Stimulated activated CD8-positive, alpha-beta memory T cell treated with anti-CD3 and anti-CD28 coated beads, Interleukin-7, amount 100 ng/mL, for 4 hours (primary cell): ENCODE measurements at places on chromosomes 5 and 9.

- no peak for DNase-seq
Observed at GRCh38 chr9:69085569-69086283, 50.2 kb downstream of the FXN start.

DNA sequence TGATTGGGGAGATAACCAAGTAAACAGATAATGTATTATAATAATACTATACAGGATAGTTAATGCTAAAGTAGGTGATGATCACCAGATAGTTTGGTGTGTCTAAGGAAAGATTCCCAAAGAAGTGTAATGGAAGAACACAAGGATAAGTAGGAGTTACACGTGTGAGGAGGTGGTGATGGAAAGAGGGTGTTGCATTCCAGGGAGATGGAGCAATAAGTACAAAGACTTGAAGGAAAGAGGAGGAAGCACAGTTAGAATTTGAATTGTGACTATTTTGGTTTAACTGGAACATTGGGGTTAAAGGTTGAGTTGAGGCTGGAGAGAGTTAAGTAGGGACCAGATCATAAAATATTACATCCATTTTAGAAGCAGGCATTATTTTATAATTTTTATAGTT, 76.9 kb downstream of the IPO11 start:
- no peak for DNase-seq

- no peak for DNase-seq
Observed at GRCh38 chr9:123399803-123400378, 43.9 kb downstream of the CRB2 start.

DNA sequence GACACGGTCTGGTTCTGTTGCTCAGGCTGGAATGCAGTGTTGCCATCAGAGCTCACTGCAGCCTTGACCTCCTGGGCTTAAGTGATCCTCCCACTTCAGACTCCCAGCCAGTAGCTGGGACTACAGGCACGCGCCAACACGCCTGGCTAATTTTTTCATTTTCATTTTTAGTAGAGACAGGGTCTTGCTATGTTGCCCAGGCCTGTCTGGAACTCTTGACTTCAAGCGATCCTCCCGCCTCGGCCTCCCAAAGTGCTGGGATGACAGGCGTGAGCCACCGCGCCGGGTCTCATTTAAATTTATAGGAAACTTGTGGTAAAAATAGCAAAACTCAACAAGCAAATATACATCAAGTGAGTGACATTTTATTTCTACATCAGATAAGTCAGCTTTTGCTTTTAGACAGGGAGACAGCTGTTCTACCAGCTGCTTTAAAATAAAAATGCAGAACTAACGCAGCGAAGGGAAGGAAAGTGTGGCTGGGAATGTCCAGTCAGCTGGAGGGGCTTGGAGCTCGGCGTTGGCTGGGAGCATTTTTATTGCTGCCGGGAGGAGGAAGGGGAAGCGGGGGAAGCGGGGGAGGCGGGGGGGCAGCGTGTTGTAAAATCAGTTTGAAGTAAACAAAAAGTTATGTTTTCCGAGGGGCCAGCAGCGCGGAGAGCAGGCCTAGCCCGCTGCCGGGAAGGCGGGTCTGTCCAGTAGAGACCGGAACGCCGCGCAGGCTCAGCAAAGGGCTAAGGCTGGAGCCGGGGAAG, 707 bp upstream of the ZFYVE16 start:
- DNase-seq = no peak

- no peak for DNase-seq
Observed at GRCh38 chr5:43019291-43019613, 20.9 kb downstream of the ANXA2R start.

DNA sequence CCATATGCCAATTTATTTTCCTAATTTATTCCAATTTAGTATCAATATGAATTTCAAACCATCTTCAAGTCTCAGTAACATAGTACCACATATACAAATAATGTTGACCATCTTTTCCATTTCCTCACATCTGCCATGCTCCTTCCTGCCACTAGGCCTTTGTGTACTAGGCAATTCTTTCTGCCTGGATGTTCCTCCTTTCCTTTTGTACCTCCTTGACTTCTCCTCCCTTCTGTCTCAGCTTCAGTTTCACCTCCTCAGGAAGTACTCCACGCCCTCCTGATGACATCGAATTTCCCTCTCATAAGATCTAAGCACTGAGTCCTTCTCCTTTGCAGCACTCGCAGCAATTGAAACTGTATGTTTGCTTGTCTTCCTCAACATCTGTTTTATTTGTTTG, 53.9 kb downstream of the MEF2C start:
- no peak for DNase-seq

DNA sequence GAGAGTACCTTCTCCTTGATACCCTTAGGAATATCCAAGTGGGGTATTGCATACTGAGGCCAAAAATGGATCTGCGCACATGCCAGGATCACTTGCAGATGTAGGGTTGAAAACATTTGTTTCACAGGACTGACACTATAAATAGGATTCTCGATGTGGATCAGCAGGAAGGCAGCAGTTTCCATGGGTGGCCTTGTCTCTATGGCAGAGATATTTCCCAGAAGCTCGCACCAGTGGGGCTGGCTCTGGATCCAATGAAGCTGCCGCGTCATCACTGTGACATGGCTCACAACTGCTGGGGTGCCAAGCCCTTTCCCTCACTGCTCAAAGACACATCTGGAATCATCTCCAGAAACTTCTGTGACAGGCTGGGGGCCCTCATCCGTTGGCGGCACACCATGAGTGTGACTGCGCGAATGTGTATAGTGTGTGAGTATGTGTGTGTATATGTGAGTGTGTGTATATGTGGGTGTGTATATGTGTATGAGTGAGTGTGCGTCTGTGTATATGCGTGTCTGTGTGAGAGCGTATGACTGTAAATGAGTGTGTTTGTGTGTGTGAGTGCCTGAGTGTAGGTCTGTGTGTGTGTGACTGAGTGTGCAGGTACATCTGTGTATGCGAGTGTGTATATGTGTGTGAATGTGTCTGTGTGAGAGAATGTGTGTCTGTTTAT, 182.5 kb downstream of the GAS1 start:
- no peak for DNase-seq

DNA sequence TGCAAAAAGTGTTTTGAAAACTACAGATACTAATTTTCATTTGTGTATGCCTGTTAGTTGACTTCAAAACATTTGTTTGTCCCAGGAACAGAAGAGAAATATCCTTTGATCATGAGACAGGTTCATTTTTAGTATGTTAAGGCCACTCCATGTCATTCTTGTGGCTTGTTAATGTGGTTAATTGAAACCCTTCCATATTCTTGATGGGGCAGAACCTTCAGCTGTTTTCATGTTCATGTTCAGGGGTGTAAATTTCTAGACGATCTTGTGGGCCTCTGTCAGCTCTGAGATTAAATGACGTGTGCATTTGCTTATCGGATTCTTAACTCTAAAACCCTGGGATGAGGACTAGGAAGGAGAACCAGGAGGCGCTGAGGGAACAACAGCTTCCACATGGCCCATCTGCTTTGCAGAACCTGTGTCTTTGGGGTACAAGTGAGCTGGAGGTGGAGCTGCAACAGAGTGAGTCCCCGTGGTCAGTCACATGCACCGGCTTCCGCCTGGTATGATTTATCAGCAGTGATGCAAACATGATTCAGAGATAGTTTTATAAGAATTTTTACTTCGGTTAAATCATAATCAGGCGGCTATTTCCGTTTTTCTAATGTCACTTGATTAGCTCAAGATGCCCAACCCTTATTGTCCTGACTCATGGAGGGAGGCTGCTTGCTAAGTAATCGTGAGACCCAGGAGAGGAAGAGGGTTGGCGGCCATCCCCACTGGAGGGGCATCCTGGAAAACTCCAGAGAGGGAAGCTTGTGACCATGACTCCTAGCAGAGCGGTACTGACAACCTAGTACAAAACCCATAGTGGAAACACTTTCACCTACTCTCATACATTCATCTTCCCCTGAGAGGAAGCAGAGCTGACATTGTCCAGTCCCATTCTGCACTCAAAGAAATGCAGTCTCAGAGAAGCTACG, 138.4 kb downstream of the C9orf152 start:
- DNase-seq = no peak

- no peak for DNase-seq
Observed at GRCh38 chr5:81819556-81820317, 68.8 kb upstream of the SSBP2 start.

DNA sequence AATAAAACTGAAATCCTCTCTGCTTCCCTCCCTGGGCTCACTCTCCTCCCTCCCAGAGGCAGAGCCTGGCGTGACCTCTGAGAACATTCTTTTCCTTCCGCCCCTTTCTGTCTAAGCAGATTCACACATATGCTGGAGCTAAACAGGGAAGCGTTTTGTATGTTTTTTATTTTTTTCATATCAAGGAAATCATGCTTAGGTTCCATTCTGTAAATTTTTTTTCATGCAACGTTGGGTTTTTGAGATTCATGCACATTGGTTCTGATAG, 20.2 kb upstream of the BARHL1 start:
- DNase-seq = no peak

DNA sequence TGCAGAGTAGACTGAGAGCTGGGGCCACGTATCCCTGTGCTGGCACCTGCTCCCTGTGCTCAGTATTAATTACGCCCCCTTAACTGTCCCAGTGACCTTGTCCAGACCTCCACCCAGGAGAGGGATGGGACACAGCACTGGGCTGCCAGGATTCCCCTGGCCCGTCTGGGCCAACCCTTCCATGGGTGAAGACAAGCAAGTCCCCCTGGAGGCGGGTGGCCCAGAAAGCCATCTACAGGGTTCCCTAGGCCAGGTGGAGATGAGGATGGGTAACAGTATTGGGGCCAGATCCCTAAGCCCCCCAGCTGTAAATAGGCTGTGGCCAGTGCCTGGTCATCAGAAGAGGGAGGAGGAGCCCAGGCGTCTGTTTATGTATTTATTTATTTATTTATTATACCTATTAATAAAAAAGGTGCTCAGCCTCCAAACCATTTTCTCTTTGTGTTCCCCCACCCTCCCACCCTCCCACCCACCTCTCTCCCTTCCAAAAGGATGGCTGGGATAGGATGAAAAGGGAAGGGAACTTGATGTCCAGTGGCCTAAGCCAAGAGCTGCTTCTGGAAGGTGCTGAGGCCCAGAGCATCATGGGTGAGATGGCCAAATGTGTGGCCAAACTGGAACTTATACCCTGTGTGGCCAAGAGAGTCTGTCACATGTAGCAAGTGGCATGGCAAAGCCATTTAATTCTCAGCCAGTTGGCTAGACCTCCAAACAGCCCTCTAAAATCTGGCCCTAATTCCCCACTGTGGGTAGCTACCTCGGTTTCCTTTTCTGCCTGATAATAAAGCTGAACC, 43.4 kb upstream of the TESK1 start:
- DNase-seq = no peak

- DNase-seq = no peak
Observed at GRCh38 chr5:122192497-122193496, 63.5 kb downstream of the ZNF474 start.

DNA sequence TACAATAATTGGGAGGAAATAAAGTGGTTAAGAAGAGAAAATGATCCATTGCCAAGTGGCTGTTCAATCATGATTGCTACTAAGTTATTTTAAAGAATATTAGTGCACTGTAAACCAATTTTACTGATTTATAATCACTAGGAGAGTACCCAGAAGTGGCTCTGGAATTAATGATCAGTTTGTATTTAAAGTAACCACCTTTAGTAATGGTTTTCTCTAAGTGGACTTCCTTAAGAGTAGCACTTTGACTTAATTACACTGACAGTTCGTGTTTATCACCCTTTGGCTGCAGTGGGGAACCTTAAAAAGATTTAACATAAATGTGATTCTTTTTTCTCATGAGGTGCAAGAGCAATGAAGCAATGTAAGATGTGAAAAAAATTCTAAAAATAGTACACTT, 310.8 kb downstream of the CDH12 start:
- DNase-seq = no peak

GRCh38 chr5:95223566-95224258, 61.2 kb downstream of the MCTP1 start:
- DNase-seq = no peak

DNA sequence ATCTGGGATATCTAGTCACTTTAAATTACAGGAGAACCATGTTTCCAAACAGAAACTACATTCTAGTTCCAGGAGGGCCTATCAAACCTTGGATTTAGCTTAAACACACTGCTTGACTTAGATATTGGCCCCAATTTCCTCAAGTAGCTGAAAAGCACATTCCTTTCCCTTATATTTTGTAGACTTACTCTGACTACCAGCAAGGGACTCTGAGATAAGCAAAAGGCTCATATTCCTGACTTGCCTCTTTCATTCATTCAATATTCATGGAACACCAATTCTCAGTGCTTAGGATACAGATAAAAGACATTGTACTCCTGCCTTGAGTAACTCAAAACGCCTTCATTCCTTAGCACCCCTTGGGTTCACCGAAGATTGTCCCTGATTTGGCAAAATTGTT, 11.8 kb downstream of the NR6A1 start:
- DNase-seq = no peak

- DNase-seq = no peak
Observed at GRCh38 chr9:120668399-120668798, 45.9 kb downstream of the MEGF9 start.

GRCh38 chr5:33182986-33183385, 257.8 kb upstream of the TARS1 start:
- DNase-seq = no peak

- DNase-seq = no peak
Observed at GRCh38 chr5:6704361-6704851, 8.8 kb upstream of the TENT4A start.

DNA sequence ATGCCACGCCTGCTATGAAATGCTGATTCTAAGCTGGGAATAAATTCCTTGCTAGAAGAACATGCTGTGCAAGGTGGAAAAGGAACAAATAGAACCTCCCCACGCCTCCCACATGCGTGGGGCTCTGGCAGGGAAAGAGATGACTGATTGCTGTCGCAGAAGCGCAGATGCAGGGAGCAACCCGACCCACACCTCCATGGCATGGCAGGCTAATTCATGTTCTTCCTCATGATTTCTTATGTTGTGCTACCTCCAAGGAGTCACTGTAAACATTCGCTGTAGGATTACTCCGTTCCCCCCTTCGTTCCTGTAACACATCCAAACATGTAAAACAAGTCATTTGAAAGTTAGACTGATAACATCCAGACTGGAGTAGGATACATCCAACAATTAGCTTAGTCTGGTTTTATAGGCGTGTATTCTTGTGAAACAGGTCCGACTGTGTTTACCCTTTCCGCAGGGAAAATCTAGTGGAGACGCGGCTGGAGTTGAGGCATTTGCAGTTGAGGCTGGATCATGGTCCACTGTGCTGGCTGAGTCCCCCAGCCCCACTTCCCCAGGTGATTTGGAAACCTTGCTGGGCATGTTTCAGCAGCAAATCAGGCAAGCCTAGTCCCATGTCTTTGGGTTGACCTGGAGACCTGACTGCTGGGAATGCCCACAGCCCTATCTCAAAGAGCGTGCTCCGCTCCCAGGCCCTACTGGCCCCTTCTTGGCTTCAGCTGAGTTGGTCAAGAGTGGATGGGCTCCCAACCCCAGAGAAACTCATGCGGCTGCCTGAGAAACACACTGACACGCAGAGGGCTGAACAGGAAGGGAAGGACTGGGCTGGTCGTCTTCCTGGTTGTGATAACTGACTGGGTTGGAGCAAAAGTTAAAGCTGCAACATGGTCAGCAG, 24.8 kb upstream of the ANKRD33B start:
- no peak for DNase-seq
